AG10803 (cell line): ENCODE measurements at places on chromosomes 6 and 20.

DNA sequence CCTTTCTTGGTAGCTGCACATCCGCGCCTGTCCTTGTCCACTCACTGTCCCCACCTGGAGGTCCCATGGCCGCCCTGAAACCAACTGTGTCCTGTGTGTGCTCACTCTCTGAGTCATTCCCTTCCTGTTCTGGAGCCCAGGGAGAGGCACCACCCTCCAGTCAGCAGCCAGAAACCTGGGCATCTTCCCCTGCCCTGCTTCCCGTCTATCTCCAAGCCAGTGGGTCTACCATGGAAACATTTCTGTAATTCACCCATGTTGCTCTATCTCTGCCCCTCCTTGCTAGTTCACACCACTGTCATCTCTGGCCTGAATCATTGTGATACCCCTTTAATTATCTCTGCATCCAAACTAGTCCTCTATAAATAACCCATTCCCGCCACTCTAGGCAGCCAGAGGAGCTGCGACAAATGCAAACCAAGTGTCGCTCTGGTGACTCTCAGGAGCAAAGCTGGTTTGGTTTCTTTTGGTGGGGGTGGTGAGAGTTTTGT, 28.8 kb upstream of the SYNJ2 start:
- no peak for DNase-seq

GRCh38 chr6:135191508-135192255, 10.6 kb downstream of the MYB start:
- no peak for DNase-seq

- peak; percentile 5 for DNase-seq
Observed at GRCh38 chr6:166998256-166999144, 697 bp upstream of the CEP43 start.

GRCh38 chr20:4289875-4290274, 274.5 kb upstream of the RNF24 start:
- no peak for DNase-seq

DNA sequence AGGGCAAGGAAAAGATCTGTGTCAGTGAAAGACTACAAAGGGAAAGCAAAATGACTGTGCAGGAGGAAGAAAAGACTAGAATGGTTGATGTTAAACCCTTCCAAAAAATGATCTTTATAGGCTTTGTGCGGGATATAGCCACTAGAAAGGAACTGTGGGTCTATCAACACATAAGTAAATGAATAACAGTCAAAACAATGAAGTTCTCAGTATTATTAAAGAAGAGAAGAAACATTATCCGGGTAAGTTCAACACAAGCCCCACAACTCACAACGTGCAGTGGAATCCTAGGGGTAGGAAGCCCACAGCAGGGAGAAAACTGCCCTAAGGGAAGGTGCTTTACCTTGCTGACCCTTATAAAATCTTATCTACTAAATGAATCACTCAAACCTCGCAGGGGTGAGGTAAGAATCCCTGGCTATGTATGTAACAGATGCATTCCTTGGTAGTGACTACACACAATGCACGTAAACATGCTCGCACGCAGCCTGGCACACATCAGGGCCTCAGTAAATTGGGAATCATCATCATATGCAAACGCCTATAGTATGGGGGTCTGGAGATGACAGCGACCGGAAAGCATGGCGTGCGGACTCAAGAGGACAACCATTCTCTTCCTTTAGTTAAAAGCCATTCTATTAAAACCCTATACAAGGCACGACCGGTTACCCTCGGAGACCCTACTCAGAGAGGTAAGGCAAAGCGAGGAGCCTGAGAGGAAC, 11.3 kb downstream of the TFAP2A start:
- DNase-seq, result peak; percentile 69

- peak; percentile 80 for DNase-seq
Observed at GRCh38 chr20:63686492-63687321, 9.7 kb upstream of the TNFRSF6B start.

DNA sequence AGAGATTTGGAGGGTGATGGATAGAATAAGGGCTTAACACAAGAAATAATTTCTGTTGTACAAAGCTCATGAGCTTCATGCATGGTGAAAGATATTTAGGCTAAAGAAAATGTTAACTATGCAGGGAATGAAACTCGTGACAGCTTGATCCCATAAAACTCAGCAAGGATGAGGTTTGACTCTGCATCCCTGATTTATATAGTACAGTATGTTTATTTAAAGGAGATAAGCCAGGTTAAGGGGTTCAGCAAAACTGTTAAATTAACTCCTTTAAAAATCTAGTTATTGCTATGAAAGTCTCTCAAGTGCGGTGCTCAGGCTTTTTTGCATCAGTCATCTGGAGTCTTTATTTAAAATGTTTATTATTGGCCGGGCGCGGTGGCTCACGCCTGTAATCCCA, 326.4 kb downstream of the LAMA2 start:
- peak; percentile 42 for DNase-seq

DNA sequence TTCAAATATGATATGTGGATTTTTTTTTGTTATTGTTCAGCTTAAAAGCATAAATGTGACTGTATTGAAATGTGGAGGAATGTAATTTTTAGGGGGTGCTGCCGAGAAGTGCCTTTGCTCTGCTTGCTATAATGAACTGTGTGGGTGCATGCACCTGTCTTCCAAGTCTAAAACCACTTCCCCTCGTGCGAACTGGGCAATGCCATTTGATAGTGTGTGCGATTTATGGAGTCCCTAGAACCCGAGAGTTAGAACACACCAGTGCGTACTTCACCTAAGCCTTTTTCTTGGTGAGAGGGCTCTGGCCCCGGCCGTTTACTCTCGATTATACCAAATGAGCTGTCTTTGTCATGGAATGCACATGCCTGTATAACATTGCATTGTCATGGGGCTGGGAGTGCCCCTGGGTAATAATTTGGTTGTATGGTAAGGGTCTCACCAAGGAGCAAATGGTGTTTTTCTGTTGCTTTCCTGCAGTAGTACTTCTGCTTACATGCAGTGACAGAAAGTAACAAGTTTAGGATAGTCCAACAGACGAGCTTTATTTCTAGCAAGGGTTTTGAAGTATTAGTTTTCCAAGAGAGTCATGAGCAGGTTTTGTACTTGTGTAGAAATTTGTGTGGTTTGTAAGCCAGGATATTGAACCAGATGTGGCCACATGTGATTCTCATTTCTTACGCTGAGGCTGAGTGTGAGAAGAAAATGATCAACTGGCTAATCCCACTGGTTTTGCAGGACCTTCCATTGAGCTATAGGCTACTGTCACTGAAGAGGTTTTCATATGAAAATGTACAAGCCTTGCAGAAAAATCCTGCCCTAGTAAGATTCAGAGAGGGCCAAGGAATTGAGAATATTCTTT, 172.4 kb downstream of the DTNBP1 start:
- peak; percentile 50 for DNase-seq

- no peak for DNase-seq
Observed at GRCh38 chr6:87366899-87367298, 22.3 kb downstream of the C6orf163 start.

- DNase-seq, result no peak
Observed at GRCh38 chr6:154611241-154611640, 100.8 kb upstream of the CNKSR3 start.
